ENCODE measurements at places on chromosomes 5 and 9.

GRCh38 chr5:16995372-16995771 is 59.3 kb upstream of the MYO10 start:
- DNase-seq, result no peak

- DNase-seq, result no peak
Observed at GRCh38 chr5:32147236-32147635, 26.9 kb downstream of the GOLPH3 start.

DNA sequence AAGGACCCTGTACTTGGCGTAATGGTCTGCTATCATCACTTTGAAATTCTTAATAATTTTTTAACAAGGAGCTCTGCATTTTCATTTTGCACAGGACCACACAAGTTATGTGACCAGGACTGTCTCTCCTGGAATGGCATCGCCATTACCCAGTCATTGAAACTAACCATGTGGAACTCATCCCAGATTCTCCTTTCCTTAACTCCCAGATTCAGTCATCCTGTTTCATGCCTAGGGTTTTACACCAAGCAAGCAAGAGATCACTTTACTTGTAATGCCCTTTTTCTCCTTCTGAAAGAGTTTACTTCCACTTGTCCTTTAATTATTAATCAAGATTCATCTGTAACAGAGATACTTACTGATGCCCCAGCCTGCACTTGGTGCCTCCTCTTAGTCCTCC is 12.0 kb downstream of the FRMD3 start:
- DNase-seq, result no peak

DNA sequence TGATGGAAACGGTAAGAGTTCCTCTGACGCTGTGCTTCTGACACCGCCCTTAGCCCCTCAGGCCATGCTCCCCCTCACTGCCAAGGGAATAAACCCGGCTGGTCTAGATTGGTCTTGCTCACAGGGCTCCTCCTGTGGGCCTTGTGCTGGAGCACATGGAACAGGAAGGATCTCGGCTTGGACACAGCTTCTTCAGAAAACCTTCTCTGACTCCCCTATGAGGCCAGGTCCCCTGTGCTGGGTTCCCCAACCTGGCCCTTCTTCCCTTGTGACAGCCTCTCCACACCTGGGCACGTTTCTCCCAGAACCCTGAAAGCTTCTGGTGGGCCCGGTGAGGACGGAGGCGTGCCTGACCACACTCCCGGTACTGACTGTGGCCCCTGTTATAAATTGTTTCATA is 8.2 kb downstream of the SPATA31E1 start:
- DNase-seq, result no peak

GRCh38 chr9:126986506-126986951 is 71.9 kb downstream of the RALGPS1 start:
- no peak for DNase-seq

DNA sequence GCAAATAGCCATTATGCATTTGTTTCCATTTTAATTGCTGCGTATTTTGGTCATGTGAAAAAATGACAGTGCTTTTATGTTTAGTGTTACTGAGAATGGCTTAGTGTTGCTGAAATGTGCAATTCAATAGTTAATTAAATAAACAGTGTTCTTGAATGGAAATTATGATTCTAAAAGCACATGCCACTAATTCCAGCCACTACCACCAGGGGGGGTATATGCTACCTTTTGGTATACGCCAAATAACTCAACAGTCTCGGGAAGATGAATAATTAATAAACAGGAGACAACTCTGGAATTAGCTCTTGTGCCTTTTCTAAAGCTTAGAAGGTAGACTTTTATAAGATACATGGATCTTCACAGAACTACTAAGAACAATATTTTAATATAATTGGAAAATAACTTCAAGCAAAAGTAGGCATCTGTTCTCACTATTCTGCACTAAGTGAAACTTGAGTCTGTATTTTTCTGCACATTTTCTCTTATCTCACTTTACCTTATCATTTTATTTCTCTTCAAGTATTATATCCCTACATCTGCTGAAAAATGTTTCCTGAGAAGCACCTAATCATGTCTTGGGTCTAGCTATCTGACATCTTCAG is 83.5 kb upstream of the MINAR2 start:
- no peak for DNase-seq

- no peak for DNase-seq
Observed at GRCh38 chr5:141363952-141364660, at the start of gene PCDHGA5. TSS of gene PCDHGA5 (plus strand) at chr5:141364162. CDS start at chr5:141364331, 169 bp downstream.

DNA sequence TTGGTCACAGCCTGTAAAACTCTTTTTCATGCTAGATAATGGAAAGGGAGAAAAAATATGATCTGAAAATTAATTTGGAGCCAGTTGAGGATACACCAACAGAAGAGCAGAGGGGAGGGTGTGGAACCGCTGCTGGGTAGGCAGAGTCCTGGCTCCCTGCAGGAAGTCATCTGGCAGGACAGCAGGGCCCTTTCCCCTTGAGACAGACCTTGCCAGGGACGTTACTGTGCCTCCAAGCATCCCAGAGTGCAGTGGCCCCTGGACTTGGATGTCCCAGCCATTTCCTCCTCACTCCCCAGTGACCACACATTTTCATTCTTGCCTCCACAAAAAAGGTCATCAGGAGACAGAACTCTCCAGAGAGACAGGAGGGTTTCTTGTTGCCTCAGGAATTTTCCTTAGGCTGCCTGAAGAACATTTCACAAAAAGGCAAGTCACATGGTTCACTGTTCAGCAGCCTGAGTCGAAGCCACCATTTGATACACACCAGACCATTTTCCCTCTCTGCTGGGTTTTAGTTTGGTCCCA is 5.9 kb downstream of the TRPM3 start:
- DNase-seq, result no peak

DNA sequence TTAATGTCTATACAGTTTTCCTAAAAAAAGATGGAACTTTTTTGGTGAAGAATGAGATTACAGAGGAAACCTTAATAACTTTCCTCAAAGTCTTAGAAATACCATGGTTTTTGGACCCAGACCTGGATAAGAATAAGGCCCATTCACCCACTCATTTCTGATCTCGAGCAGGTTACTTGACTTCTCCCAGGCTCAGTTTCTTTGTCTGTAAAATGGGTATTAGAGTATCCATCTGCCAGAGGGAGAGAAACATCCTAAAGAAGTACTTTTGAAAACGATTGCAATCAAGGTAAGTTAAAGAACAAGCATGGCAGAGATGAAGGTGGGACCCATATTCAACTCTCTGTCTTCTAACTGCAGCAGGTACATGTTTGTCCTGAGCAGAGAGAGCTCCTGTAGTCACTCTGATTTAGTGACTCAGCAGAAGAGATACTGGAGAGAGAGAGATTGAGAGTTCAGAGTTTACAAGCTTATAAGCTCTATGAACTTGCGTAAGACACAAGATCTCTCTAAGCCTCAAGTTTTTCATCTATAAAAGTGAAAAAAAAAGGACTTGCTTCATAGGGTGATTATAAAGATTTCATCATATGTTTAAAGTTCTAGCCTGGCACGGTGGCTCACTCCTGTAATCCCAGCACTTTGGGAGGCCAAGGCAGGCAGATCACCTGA is 379.4 kb upstream of the SGCD start:
- no peak for DNase-seq

DNA sequence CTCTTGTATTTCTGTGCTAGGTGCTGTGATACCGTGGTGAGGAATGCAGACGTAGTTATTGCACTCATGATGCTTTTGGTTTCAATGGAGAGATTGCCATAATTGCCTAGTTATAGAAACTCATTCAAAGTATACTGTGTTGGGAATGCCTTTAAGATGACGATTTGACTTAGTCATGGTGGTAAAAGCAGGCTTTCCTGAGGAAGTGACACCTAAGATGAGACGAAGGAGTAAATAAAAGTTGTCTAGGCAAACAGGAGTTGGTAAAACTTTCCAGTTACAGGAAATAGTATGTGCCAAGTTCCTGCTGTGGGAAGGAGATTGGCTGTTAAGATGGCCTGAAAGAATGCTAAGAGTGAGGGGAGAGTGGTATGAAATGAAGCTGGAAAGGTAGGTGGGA is 48.1 kb downstream of the FOCAD start:
- no peak for DNase-seq

- DNase-seq, result no peak
Observed at GRCh38 chr9:74653410-74654080, 156.4 kb downstream of the RORB start.

GRCh38 chr9:129348890-129349664 is 171.0 kb upstream of the IER5L start:
- no peak for DNase-seq

DNA sequence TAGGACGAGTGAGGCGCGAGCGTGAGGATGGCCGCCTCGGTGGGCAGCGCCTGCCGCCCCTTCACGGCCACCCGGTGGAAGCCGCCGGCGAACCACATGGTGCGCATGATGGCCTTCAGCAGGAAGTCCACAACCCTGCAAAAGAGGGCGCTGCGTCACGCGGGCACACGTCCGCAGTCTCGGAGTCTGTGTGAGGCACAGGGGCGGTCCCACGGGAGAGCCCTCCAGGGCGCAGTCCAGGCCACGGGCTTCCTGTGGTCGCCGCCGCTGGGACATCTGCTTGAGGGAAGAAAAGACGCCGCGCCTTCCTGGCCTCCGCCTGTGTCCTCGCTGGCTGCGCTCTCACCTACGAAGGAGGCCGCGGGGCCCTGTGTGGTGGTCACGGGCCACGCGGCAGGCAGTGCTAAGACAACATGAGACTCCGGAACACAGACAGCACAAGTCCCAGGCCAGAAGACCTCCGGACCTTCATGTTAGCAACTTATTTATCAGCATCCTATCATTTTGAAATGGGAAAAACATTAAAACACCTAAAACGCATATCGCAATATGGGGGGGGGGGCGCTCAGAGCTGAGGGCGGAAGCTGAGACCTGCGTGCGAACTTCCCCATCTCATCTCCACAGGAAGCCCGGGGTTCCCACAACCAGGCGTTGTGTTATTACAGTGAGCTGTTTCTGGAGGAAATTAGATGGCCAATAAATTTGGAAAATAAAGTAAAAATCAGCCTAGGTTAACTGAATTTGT is 28.8 kb downstream of the LPCAT1 start:
- DNase-seq, result no peak

GRCh38 chr5:163094492-163095180 is 342.8 kb upstream of the CCNG1 start:
- no peak for DNase-seq

DNA sequence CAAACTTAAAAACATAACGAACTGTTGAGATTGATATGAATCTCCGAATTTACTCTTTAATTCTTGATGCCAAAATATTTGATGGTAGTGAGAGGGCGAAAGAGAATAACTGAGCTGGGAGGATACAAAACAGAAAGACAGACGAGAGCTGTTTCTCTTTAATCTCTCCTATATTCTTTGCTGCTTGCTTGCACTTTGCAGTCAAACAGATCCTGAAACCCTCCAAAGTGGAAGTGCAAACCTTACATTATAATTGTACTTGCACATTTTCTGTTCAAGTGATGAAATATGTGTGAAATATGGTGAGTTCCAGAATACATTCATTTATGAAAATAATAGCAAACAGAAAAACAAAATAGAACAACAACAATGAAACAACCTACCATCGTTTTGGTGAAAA is 63.8 kb downstream of the PAM start:
- DNase-seq, result no peak

DNA sequence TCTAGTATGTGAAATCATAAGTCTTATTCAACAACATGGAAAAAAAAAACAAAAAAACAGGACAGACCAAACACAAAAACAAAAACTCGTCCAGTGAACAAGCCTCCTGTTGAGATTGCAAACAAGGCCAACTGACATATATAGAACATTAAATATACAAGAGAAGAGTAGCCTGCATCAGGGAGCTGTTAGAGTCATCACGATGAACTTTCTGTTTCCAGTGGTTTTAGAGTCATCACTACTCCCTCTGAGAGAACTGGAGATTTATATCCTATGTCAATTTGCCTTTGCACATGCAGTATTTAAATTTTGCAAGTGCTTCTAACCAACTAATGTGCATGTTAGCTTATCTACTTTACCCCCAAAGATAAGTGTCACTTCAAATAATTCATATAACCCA is 9.9 kb downstream of the SNCAIP start:
- DNase-seq, result no peak

DNA sequence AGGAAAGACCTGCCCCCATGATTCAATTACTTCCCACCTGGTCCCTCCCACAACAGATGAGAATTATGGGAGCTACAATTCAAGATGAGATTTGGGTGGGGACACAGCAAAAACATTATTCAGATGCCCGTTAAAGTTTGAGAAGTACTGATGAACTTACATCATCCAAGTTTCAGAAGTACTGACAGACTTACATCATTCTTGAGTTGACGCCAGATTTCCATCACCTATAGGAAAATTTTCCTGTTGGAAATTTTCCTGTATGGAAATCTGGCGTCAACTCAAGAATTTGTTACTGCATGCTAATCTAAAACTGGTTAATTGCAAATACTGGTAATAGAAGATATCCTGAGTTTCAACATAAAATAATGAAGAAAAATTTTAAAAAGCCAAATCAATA is 975.9 kb downstream of the MAT2B start:
- no peak for DNase-seq

- no peak for DNase-seq
Observed at GRCh38 chr5:171850324-171850947, 64.8 kb downstream of the SMIM23 start.

- no peak for DNase-seq
Observed at GRCh38 chr5:3354606-3355005, 241.0 kb upstream of the IRX1 start.

DNA sequence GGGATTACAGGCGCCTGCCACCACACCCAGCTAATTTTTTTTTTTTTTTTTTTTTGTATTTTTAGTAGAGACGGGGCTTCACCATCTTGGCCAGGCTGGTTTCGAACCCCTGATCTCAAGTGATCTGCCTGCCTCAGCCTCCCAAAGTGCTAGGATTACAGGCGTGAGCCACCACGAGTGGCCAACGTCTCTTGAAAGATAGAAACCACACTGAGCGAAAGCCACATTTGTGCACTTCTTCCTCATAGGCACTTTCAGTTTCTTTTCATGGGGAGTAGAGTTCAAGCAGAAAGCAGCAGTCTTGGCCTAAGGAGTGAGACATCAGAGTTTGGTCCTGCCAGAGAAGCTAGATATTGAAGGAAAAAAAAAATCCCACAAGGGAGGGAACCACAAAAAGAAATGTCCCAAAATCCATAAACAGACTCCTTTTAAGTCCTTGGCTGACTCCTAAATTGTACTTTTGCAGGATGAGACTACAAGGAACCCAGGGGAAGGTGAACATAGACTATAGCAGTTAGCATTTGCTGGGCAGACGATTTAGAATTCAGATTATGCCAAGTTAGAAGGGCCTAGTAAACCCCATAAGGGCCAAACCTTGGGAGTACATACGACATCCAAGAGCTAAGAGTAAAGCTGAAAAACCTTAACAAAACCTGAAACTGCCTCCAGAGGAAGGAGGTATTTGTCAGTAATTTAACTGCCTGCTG is 43.9 kb upstream of the GLIPR2 start:
- no peak for DNase-seq

- peak; percentile 75 for DNase-seq
Observed at GRCh38 chr5:154840435-154841272, 9.7 kb downstream of the FAXDC2 start.

- no peak for DNase-seq
Observed at GRCh38 chr5:93192683-93193082, 388.3 kb downstream of the NR2F1-AS1 start.
